A549 treated with CpdA at 1 μM for 4 hours (cell line): ENCODE measurements at places on chromosomes 6 and 20. TPM values are rescaled to one million over a fixed set of nuclear protein-coding genes. Genes with fewer than 3 reads are reported as not detected.

PRSS16 gene
- 3.1 to 4.7 TPM (median 4.0 TPM) in 5 replicates for total RNA-seq

SIRPA gene
- total RNA-seq, result 27.1 to 33.9 TPM (median 30.8 TPM) in 5 replicates

SLC24A3 gene
- total RNA-seq, result 0.02 to 0.04 TPM in 2 of 5 replicates, not detected in the others

FIG4 gene
- 3.6 to 5.3 TPM (median 4.3 TPM) in 5 replicates for total RNA-seq

CFAP61 gene
- total RNA-seq, result 0.40 to 0.99 TPM (median 0.45 TPM) in 4 of 5 replicates, not detected in the other

BPIFB1 gene
- total RNA-seq, result 0.07 to 0.15 TPM (median 0.14 TPM) in 3 of 5 replicates, not detected in the others

SLC4A11 gene
- total RNA-seq, result 4.0 to 5.8 TPM (median 5.3 TPM) in 5 replicates

CAGE1 gene
- 0.17 TPM in 1 of 5 replicates, not detected in the others for total RNA-seq

UBE2J1 gene
- 14.3 to 18.1 TPM (median 15.0 TPM) in 5 replicates for total RNA-seq

ARMC12 gene
- 0.23 to 0.47 TPM (median 0.32 TPM) in 4 of 5 replicates, not detected in the other for total RNA-seq

OR12D3 gene
- not detected in 5 replicates for total RNA-seq

BNIP5 gene
- total RNA-seq, result not detected in 5 replicates

ABCF1 gene
- total RNA-seq, result 50.8 to 66.2 TPM (median 55.3 TPM) in 5 replicates

ME1 gene
- 40.1 to 45.1 TPM (median 42.5 TPM) in 5 replicates for total RNA-seq

SLA2 gene
- 0.01 to 0.06 TPM in 2 of 5 replicates, not detected in the others for total RNA-seq

CLPSL1 gene
- total RNA-seq, result not detected in 5 replicates

REM1 gene
- total RNA-seq, result 0.09 to 0.13 TPM (median 0.10 TPM) in 3 of 5 replicates, not detected in the others

SRSF12 gene
- total RNA-seq, result 0.68 to 1.3 TPM (median 0.84 TPM) in 5 replicates

TFAP2A gene
- total RNA-seq, result 16.6 to 20.6 TPM (median 18.3 TPM) in 5 replicates

SLPI gene
- total RNA-seq, result 8.8 to 14.6 TPM (median 11.2 TPM) in 5 replicates

LGSN gene
- 3.5 to 4.8 TPM (median 4.0 TPM) in 5 replicates for total RNA-seq

XKR7 gene
- total RNA-seq, result under 0.01 to 0.02 TPM in 2 of 5 replicates, not detected in the others

VWA7 gene
- total RNA-seq, result 0.61 to 2.0 TPM (median 1.5 TPM) in 5 replicates

ACOT8 gene
- 17.6 to 21.5 TPM (median 20.3 TPM) in 5 replicates for total RNA-seq

ELOVL2 gene
- 6.6 to 7.5 TPM (median 6.9 TPM) in 5 replicates for total RNA-seq

PBOV1 gene
- total RNA-seq, result not detected in 5 replicates

TMEM14C gene
- total RNA-seq, result 141 to 166 TPM (median 149 TPM) in 5 replicates

BLTP3A gene
- total RNA-seq, result 4.6 to 6.3 TPM (median 5.3 TPM) in 5 replicates

HACE1 gene
- 2.0 to 3.4 TPM (median 2.8 TPM) in 5 replicates for total RNA-seq

CALHM5 gene
- total RNA-seq, result 0.05 to 0.08 TPM (median 0.06 TPM) in 5 replicates

ADGRB3 gene
- not detected in 5 replicates for total RNA-seq

MRAP2 gene
- total RNA-seq, result 1.1 to 1.5 TPM (median 1.2 TPM) in 5 replicates

MUC21 gene
- total RNA-seq, result not detected in 5 replicates

RSPO3 gene
- total RNA-seq, result 105 to 135 TPM (median 120 TPM) in 5 replicates

PRRT1 gene
- total RNA-seq, result 0.45 to 0.98 TPM (median 0.65 TPM) in 5 replicates

TNNC2 gene
- total RNA-seq, result 0.21 to 0.22 TPM in 2 of 5 replicates, not detected in the others
